ENCODE measurements at places on chromosomes 2 and 18. TPM values are rescaled to one million over a fixed set of nuclear protein-coding genes. Genes with fewer than 3 reads are reported as not detected.

Gene HIBCH
- total RNA-seq: 13.4 TPM

Gene RIT2
- total RNA-seq: not detected

Gene BUB1
- total RNA-seq: 46.1 TPM

Gene WNT10A
- total RNA-seq: not detected

Gene TSPYL6
- total RNA-seq: not detected

Gene DYSF
- total RNA-seq: 0.81 TPM

Gene RAPH1
- total RNA-seq: 5.3 TPM

Gene ABCG8
- total RNA-seq: not detected

Gene UGT1A5
- not detected for total RNA-seq

Gene C1GALT1C1L
- 1.2 TPM for total RNA-seq

Gene GPR35
- 0.40 TPM for total RNA-seq

Gene AMER3
- not detected for total RNA-seq

Gene TMEM247
- total RNA-seq: not detected

Gene ADD2
- 22.0 TPM for total RNA-seq

Gene LOXHD1
- not detected for total RNA-seq

Gene LTBP1
- total RNA-seq: 15.2 TPM

Gene CERKL
- 0.19 TPM for total RNA-seq

Gene SCYGR6
- not detected for total RNA-seq

Gene FBXO15
- 1.3 TPM for total RNA-seq

Gene CREG2
- total RNA-seq: 9.7 TPM

Gene VAMP8
- total RNA-seq: 14.5 TPM

Gene RAMP1
- total RNA-seq: not detected

Gene PLEK
- total RNA-seq: not detected

Gene RAX
- not detected for total RNA-seq

Gene RGPD5
- 8.0 TPM for total RNA-seq

Gene DNAJC5G
- total RNA-seq: not detected

Gene EXOC6B
- 8.4 TPM for total RNA-seq

Gene ASIC4
- 0.08 TPM for total RNA-seq

Gene SPATA3
- total RNA-seq: not detected

Measured in A549 treated with CpdA at 1 μM for 4 hours (cell line).